ENCODE measurements at places on chromosomes 7 and 10.

GRCh38 chr10:20454331-20454730 lies 442.8 kb downstream of the NEBL start:
- DNase-seq = no peak

DNA sequence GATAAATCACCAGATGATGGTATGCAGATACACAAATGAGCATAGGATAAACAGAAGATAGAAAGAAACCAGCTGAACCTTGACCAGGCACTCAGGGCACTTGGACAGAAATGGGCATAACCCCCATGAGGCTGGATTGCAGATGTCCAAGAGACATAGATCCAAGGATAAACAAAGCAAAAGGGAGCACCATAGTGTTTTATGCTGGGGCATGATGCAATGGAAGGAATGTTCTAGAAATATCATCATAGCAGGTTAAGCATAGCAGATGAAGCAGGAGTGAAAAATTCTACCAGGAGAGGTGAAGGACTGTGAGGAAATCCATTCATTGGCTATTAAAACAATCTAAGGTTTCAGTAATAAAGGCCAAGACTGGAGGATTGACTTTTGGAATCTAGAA lies 70.5 kb upstream of the TES start:
- no peak for DNase-seq

- DNase-seq = no peak
These were observed 50.3 kb upstream of the ST8SIA6 start for GRCh38 chr10:17504547-17505245.

DNA sequence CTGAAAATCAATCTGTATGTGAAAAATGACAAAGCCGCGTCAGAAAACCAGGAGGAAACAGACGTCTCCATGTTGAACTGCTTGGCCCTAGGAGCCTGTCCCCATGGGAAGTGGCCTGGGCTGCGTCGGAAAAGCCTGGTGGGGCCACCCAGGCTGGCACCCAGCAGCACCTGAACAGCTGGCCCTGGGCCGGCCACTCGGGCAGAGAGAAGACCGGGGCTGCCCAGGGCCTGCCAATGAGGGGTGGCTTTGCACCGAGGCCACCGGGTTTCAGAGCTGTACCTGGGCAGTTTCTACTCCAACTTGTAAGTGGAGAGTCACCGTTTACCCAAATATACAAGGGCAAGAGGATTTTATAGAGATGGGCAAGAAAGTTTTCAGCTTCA lies 1.1 kb upstream of the FUOM start:
- no peak for DNase-seq

DNA sequence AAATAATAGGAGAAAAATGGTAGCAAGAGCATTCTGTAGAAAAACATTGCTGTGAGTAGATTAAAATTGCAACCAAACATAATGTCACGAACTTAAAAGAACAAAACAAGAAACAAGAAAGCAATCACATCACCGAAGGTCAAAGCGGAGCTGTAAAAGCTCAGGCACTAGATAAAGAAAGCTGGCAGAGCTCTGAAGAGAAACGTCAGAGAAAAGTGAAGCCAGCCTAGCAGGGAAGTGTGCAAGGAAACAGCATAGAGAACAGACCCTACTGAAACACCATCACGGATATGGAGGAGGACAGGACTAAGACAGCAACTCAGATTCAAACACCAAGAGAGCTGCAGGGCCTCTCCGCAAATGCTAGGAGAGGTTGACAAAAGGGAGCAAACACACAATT lies 22.5 kb upstream of the DDC start:
- no peak for DNase-seq

DNA sequence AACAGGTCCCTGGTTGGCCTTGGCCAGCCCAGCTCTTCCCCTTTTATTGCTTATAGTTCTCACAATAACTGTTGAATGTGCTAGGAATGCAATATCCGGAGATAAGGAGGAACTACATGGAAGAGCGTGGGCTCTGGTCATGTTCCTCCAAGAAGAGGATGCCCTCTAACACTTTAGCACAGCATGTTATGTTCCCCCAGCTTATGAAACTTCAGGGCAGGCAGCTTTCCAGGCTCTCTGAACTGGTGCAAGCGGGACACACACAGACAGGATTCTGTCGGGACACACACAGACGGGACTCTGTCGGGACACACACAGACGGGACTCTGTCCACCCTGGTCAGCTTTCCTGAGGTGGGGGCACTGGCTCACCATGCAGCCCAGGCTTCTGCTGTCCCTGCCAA lies 141.6 kb downstream of the PKD1L1 start:
- no peak for DNase-seq

DNA sequence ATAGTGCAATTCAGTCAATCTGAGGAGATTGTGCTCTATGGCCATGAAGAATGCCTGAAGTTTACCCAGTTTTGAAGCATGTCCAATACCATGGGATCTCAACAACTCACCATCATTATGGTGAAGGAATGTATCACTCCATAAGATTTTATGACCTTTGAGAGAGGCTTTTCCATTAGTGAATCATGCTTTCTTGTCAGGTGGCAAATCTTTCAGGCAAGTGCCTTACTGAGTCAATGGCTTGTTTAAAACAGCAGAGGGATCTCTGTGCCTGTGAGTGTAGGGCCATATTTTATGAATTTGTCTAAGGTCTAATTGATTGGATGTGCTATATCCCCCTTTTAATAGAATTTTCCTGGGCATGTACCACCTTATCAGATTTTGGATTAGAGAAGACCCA lies 131.5 kb downstream of the CCDC7 start:
- no peak for DNase-seq

GRCh38 chr7:125119559-125120115 lies 190.0 kb upstream of the POT1 start:
- no peak for DNase-seq

GRCh38 chr7:139676390-139676789 lies 101.4 kb downstream of the HIPK2 start:
- no peak for DNase-seq

DNA sequence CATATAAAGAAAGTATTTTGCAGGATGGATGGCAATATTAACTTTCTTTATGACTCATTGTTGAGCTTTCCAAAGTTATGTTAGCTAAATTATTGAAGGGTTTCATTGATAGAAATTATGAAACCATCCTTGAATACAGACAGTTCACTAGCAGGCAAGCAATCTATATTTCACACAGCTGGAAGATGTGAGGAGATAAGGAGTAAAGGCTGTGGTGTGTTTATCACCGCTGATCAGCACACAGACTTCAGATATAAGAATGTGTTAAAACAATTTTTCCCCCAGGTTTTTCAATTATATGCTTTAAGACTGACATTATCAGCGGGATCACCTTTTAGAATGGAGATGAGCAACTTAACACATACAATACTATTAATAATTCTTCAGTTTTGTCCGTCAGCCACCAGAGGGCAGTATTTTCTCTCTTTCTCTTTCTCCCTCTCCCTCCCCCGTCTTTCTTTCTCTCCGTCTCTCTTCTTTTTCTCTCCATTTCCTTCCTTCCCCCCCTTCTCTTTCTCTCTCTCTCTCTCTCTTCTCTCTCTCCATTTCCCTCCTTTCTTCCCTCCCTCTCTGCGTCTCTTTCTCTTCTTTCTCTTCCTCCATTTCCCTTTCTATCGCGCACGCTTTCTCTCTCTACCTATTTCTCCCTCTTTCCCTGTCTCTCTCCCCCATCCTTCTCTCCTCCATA lies 62.9 kb upstream of the FAM171A1 start:
- no peak for DNase-seq

DNA sequence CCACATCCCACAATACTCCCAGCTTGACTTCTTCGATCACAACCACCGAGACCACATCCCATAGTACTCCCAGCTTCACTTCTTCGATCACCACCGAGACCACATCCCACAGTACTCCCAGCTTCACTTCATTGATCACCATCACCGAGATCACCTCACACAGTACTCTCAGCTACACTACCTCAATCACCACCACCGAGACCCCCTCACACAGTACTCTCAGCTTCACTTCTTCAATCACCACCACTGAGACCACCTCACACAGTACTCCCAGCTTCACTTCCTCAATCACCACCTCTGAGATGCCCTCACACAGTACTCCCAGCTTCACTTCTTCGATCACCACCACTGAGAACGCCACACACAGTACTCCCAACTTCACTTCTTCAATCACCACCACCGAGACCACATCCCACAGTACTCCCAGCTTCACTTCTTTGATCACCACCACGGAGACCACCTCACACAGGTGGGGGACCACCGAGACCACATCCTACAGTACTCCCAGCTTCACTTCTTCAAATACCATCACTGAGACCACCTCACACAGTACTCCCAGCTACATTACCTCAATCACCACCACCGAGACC lies 8.6 kb downstream of the MUC3A start:
- no peak for DNase-seq

- DNase-seq = no peak
These were observed 10.2 kb upstream of the ADCY1 start for GRCh38 chr7:45563941-45564461.

DNA sequence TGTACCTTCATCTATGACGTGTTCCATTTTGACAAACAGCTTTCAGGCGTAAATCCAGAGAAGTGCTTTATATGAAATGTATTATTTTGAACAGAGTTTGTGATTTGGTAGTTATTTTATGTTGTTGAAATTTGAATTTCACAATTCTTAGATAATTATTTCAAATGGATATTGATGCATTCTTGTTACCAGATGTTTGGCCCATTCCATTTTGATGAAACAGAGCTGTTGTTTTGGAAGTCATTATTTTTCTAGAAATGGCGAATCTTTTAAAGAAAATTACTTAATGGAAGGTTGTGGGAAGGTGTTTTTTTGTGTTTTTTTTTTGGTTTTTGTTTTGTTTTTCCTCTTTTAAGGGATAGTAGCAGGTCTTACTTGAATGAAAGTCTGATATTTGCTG lies 2.4 kb downstream of the OTUD1 start:
- no peak for DNase-seq

- no peak for DNase-seq
These were observed 36.9 kb upstream of the AUTS2 start for GRCh38 chr7:69561266-69561960.

DNA sequence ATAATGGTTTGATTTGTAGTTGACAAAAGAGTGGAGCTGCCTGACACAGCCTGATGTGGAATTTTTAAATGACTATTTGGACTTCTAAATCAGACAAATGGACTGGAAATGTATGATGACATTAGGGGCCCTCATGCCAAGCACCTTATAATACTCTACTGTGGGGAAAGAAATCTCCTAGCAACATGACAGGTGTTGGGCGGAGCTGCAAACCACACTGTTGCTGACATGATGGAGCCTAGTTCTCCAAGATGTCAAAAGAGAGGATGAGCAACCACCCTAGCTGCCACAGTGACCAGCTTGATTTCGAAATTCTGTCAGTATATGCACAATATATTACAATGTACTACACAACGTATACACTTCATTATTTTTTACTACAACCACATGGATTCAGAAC lies 65.8 kb downstream of the RHOBTB1 start:
- DNase-seq = no peak

DNA sequence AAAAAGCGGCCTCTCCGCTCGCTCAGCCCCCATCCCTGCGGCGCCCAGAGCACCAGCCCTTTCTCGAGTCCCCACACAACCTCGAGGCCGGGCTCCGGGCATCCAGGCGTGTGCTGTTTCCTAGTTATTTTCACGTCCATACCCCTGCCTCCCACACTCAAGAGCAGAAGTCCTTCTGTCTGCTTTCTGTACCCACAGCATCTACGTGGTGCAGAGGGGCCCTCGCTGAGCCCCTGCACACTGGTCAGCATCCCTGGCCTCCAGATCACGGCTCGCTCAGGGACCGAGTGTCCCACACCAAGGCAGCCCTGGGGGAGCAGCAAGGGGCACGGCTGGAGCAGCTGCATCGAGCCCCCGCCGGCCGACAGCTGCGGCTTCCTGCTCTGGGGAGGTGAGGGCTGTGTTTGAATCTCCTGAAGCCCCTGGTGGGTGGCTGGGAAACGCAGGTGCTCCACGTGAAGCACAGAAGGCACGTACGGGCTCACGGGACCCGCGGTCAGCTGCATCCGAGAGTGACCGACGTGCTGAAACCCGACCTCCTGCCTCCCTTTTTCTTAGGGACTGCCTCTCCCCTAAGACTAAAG lies 333.1 kb downstream of the DNAJB6 start:
- no peak for DNase-seq

GRCh38 chr7:55271069-55271626 lies 94.0 kb upstream of the LANCL2 start:
- DNase-seq = no peak

Data from hypothalamus (tissue), 51 donors.